NCI-H460 (cell line): ENCODE measurements at places on chromosomes 7 and 10. TPM values are rescaled to one million over a fixed set of nuclear protein-coding genes. Genes with fewer than 3 reads are reported as not detected.

The TET1 gene
- total RNA-seq: 2.8 and 3.0 TPM in 2 replicates

The SKAP2 gene
- 52.1 and 54.7 TPM in 2 replicates for total RNA-seq

GRCh38 chr10:71737001-71737833 is 17.6 kb upstream of the C10orf105 start:
- DNase-seq: no peak

DNA sequence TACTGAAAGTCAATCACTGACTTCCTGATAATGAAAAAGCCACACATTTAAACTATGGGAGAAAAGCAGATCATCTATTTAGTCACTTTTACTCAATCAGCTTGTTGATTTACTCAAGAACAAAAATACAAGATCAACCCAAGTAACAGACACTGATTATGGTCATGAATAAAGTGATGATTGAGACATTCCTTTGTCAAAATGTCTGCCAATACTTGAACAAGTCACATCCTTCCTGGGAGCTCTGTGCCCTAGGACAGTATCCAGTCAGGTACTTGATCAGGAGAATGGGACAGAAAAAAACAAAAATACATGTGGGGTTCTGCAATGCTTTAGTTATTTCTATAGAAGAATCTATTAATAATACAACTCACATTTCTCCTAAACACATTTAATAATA is 150.0 kb upstream of the NEBL start:
- no peak for DNase-seq

DNA sequence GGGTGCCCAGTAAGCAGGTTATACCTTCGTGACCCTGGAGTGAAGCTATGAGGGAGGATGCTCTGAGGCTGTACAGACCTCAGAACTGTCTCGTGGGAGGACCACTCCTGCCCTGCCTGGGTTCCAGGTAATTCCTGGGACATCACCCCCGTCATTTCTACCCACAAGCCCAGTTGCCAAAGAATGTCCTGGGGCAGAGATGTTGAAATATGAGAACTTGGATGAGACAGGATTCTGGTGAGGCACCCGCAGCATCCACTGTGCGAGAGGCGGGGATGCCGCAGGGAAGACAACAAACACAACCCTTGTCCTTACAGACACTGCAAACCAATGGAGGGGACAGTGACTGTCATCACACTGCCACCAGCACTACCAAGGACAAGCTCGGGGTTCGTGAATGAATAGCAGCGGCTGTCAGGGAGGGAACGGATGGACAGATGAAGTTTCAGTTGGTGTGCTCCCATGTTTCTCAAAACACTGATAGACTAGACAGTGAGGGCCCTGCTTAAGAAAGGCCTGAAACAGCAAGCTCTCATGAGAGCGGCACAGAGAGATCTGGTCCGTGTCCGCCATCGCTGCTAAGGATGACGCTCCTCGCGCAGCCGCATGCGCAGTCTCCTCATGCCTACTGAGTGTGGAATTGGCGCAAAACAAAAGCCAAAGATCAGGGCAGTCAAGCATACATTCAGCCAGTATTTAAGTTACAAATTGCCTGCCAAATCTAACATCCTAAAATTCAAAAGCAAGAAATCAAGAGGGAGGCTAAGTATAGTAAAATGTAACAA is 82.0 kb upstream of the RHEB start:
- no peak for DNase-seq

GRCh38 chr10:132101529-132101928 is 35.8 kb downstream of the JAKMIP3 start:
- no peak for DNase-seq

GRCh38 chr10:943334-944033 is 12.0 kb upstream of the LARP4B start:
- DNase-seq: no peak

The GBX1 gene
- not detected in 2 replicates for total RNA-seq

DNA sequence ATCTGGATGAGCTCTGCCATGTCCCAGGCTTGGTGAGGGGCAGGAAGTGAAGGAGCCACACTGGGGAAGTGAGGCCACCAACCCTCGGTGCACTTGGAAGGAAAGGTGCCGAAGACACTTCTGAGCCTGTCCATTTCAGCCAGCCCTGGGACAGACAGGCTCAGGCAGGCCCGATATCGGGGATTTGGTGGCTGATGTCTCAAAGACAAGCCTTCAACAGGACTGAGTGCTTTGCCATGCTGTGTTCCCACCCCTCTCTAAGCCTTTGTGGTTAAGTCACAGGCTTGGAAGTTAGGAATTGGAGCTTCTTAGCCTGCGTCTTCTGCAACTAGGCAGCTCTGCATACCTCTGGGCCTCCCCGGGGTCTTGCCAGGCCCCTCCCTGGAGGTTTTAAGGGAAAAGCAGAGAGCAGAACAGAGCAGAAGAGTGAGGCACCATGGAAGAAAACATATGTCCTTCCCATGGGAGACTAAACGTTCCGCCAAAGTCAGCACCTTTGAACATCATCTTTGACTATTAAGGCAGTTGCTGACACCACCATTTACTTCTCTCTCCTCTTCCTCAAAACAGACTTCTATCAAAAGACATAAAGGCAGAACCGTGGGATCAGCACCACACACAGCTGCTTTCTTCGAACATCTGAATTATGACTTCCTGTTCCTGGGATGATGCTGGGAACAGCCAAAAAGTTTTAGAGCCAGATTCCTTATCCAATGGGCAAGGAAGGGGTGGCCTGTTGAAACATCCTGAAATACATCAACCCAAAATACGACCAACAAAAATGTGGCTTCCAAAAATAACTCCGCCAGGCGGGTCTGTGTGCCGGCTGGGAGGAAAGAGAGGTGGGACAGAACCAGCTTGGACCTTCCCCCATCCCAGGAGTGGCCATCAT is 71.8 kb downstream of the AFAP1L2 start:
- no peak for DNase-seq
